Upper lobe of left lung (tissue), 6 donors: ENCODE measurements at places on chromosomes 12 and 14. TPM values are rescaled to one million over a fixed set of nuclear protein-coding genes. Genes with fewer than 3 reads are reported as not detected.

The RASSF8 gene
- total RNA-seq, result 63.4 TPM

The TFCP2 gene
- 9.6 TPM for total RNA-seq

The NAP1L1 gene
- 245 TPM for total RNA-seq

The PRB2 gene
- total RNA-seq, result not detected

DNA sequence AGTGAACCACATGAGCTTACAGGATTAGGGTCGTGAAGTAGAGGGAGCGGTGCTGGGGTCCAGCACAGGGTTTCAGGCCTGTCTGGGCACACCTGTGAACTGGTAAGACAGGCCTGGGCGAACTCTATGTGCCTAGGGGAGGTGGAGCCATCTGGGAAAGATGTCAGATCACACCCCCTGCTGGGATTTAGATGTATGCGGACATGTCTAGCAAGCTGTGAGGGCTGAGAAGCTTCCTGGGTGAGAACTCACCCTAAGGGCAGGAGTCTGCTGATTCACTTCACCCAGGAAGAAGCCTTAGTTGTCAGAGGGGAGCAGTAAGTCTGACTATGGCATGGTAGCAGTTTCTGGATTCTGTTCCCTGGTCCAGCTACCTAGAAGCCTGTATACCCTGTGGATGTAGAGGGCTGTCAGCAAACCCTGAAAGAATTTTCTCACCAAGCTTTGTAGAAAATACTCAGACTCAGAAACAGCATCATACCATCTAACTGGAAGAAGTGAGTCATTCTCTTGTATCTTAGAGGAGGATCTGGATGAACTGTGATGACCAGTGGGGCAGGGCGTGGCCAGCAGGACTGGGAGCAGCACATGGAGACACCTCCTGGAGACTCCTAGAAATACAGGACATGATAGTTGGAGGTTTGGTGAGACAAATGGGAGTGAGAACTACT lies 11.2 kb upstream of the PYGL start:
- DNase-seq, result peak; percentile 75

DNA sequence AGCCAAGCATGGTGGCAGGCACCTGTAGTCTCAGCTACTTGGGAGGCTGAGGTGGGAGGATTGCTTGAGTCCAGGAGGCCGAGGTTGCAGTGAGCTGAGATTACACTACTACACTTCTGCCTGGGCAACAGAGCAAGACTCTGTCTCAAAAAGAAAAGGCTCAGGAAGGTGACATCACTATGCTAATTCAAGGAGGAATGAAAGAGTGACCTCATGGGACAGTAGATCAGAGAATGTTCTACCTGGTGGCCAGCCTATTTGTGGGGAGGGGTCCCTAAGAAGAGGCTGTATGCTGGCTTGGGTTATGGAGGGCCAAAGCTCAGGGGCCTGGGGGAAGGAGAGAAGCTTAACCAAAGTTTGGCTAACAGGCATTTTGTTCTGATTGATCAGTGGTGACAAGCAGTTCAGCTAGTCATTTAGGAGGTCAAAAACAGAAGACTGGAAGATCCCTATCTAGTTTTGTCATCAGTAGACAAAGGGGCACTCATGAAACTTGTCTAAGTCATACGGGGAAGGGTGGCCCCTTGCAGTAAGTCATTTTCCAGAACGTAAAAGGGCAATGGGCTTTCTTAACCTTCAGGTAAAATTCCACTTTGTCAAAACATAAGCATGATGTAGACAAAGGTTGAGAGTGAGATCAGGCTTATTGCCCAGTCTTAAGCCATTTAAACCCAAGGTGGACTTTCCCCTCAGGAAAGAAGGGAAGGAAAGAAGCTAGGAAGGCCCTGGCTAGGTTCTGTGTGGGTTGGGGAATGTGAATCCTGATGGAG lies 60.8 kb upstream of the EEA1 start:
- no peak for DNase-seq

- peak; percentile 46 for DNase-seq
These were observed 3.1 kb upstream of the OR4N2 start for GRCh38 chr14:19800282-19801117.

- DNase-seq, result peak; percentile 46
These were observed 171.9 kb downstream of the EMP1 start for GRCh38 chr12:13368431-13368830.

- DNase-seq, result no peak
These were observed 28.8 kb upstream of the INF2 start for GRCh38 chr14:104660597-104660996.

DNA sequence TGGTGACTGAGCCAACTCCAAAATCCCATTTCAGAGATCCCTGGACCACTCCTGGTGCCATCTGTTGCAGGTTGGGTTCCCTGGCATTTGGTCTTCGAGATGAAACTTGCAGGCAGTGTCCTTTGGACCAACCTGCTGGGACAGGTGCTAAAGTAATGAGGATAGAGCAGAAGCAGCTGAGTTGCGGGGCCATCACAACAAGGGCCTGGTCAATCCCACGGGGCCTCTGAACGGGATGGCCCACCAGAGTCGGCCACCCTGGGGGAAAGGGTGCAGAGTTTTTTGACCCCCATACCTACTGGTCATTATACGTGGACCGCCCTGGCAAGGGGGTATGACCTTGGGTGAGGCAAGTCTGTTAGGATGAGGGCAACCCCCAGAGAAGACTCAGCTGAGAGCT lies 39.3 kb downstream of the DLK1 start:
- DNase-seq, result peak; percentile 8

DNA sequence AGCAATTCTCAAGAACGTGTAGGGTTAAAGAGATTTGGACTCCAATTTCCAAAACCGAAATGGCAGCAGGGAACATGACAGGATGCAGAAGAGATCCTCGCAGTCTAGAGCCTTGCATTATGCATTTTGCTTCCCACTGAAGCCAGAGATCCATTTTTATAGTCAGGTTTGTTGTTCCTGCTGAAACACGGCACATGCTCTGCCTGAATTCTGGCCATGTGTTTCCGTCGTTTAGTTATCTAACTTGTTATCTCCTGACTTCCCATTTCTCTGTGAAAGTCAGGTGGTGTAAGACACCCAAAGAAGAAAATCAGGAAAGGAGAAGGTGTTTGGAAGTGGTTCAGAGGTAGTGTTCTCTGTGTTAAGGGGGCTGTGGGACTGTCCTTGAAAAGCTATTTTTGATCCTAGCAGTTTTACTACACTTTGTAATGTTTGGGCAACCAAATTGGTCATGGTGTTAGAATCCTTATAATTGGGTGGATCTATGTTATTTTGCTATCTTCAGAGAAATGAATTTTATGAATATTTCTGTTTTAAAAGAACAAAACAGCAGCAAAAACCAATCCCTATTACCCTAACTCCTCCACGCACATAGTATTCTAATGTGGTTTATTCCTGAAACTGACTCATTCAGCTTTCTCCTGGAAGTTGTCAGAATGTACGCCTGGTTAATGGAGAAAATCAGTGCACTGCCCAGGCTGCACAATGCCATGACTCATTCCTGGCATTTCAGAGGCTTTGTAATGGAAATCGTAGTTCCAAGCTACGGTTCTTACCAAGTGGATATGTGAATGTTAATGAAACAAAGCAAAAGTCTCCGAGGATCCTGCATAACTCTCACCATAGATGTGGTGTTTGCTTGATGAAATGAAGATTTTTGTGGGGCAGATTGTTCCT lies 110.1 kb downstream of the SAMD4A start:
- DNase-seq, result no peak

- DNase-seq, result peak; percentile 83
These were observed 1.3 kb downstream of the DDX51 start for GRCh38 chr12:132142679-132143335.

DNA sequence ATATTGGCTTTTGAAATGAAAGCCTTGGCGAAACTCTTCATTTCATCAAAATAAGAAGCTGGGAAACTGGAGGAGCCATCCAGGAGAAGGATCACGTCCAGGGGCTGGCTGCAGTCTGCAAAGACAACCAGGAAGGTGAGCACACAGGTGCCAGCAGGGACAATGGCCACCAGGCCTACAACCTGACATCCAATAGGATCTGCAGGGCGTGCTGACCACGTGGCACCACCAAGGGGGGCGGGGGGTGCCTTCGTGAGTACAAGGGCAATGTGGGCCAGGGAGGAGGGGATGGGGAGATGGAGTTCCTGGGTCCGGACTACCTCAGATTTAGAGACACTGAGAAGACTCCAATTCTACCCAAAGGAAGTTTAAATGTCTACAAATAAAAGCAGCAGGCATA lies 71.7 kb upstream of the ANO2 start:
- DNase-seq, result no peak

DNA sequence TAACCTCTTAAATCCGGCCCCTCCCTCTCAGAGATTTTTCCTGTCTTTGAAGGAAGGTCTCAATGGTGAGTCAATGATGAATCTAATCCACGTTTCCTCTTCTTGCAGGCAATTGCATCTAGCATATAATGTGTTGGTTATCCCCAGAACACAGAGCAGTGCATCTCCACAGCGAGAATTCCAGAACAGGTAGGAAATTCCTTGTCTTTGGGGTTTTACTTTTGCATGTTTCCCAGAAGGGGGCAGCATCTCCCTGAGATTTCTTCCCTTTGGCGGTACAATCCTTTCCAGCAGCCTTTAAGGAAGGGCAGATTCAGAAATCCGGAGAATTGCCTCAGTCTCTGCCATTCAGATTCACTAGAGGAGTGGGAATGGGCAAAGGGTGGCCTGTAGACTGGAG lies 128.0 kb downstream of the KCNA5 start:
- no peak for DNase-seq

DNA sequence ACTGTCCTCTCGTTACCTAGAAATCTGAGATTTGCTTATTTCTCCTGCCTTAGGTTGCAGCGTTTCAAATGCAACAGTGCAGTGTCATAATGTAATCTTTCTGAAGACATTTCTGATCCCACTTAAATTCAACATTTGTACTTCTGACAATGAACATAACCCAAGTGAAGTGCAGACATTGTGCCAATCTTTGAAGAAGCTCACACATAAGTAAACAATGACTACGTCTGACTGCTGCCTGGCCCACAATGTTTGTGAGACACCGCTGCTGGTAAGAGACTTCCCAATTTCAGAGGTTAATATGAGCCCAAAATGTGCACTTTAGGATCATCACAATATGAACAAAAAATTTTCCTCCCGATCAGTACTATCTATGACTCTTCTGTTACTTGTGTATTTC lies 84.6 kb upstream of the BCL2L14 start:
- DNase-seq, result no peak

GRCh38 chr12:102885043-102885932 lies 31.8 kb downstream of the PAH start:
- DNase-seq, result peak; percentile 67
